KG1 (cell line): ENCODE measurements at places on chromosomes 3 and 15.

GRCh38 chr3:126309165-126309564, 48.0 kb downstream of the KLF15 start:
- DNase-seq = no peak

- no peak for DNase-seq
Observed at GRCh38 chr15:90209591-90209990, 8.5 kb downstream of the SEMA4B start.

- DNase-seq = no peak
Observed at GRCh38 chr15:64163659-64164362, 989 bp upstream of the PPIB start.

GRCh38 chr3:141384157-141384556, 15.9 kb downstream of the ZBTB38 start:
- DNase-seq = no peak

DNA sequence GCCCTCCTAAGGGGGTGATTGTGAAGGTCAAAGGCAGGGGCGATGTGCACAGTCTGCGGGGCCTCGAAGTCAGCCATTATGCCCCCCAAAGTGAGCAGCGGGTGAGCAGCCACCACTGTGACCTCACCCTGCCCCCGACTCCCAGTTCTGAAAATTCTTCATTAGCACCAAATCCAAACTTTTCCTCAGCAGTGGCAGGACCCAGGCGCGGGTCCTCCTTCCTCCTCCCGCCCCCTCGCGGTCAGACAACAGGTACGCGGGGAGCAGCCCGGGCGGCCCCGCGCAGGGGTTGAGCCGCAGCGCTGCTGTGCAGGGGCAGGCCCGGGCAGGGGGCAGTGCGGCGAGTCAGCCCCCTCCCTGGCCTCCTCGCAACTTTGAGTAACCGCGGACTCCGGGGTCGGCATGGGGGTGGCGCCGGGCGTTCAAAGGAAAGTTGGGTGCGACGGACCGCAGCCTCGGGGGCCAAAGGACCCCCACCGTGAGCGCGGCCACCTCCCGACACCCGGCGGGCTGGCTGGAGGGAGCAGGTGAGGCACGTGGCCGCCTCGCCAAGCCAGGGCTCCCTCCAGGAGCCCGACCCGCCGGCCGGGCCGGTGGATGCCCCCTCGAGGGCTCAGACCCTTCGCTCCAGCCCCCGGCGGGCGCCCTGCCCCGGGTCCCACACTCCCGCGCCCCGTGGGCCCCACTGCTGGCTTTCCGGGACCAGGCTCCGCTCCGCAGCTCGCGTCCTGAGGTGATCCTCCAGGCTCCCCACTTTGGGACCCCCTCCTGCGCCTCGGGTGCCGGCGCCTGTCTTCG, 49.4 kb upstream of the CCDC174 start:
- no peak for DNase-seq

DNA sequence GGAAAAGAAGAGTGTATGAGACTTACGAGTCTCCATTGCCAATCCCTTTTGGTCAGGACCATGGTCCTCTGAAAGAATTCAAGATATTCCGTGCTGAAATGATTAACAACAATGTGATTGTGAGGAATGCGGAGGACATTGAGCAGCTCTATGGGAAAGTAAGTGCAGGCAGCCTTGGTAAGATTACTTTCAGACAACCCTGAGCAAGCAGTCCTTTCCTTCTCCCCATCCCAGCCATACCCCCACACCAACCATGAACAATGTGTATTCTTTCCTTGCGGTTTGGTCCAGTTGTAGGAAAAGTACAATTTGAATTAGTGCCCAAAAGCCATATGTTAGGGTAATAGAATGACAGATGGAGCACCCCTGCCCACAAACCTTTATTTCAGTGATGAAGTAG, 5.6 kb downstream of the TSEN2 start:
- DNase-seq = no peak

GRCh38 chr3:98588065-98588464, 5.3 kb downstream of the CPOX start:
- DNase-seq = no peak

GRCh38 chr15:63609448-63609847, 12.3 kb downstream of the FBXL22 start:
- no peak for DNase-seq

- no peak for DNase-seq
Observed at GRCh38 chr3:22366781-22367180, 615.8 kb upstream of the ZNF385D start.

DNA sequence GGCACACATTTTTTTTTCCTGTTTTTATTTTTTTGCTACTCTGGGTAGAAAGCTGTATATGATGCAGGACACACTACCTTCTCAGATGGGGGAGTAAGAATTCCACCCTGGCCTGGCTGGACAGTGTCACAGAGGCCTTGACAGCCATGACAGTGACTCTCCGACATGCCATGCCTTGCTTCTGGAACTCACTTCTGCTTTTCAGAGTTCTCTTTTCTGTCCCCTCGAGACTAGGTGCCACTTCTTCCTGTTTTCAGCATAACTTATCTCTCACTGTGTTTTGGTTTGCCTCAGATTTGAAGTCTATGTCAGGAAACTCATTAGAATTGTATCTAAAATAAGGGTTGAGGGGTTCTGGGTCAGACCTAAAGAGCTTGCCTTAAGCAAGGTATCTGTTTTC, 69.1 kb upstream of the SEC13 start:
- DNase-seq = peak; percentile 15

GRCh38 chr3:127037418-127037841, 54.5 kb downstream of the PLXNA1 start:
- DNase-seq = no peak

- peak; percentile 44 for DNase-seq
Observed at GRCh38 chr15:56468401-56468800, 3.5 kb upstream of the MNS1 start.

DNA sequence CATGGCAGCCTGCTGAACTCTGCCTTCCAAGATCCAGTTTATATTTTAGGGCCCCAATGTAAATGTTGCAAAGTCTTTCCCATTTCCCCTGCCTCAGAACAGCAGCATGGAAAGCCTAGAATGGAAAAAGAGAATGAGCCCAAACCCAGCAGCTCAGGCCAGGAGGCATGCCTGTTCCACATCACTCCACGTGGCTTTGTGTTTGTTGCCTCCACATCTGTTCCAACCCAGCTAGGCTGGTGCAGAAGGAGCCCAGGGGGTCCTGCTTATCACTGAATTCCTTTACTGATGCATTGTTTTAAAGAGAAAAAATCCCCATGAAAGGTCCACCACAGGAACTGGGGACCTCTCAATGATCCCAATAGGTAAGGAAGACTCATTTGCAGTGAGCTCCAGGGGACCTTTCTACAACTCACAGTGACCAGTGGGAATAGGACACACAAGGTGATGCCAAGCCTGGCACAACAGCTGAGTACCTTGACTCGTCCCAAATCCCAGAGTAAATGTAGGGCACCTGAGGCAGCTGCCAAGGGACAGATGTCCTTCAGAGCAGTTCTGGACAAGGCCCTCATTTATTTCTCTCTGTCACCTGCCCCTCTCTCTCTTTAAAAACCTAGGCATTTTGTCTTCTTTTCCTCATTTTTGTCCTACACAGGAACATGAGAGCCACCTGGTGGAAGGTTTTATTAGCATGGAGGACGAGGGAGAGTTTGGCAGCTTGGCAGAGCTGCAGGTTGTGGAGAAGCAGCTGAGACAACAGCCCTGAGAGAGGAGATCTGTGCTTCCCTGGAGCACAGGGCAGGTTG, 41.7 kb upstream of the ADAMTS17 start:
- DNase-seq = no peak

DNA sequence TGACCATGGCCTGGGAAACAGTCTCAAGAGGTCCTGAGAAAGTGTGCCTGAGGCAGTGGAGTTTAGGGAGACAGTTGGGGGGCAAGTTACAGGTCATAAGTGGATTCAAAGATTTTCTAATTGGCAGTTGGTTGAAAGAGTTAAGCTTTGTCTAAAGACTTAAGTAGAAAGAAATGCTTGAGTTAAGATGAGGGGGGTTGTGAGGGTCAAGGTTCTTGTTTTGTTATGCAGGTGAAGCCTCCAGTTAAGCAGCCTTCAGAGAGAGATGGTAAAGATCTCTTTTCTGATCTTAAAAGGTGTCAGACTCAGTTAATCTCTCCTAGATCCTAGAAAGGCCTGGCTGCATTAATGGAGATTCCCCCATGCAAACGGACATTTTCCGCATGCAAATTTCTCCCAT, 356.3 kb upstream of the C2CD4B start:
- no peak for DNase-seq

DNA sequence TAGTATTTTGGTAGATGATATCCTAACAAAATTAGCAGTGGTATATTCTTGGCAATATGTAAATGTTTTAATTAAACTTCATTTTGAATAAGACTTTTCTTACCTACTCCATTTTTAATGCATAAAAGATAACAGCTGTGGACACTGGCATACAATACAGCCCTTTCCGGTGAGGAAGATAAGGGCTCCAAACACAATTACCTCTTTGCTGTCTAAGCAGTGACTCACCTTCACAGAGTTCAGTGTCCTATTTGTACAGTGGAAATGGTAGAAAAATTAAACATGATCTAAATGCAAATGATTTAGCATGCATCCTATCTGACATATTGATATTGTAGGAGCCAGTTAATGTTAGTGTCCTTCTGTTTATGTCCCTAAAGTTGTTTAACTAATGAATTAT, 969.4 kb downstream of the PLOD2 start:
- DNase-seq = no peak

DNA sequence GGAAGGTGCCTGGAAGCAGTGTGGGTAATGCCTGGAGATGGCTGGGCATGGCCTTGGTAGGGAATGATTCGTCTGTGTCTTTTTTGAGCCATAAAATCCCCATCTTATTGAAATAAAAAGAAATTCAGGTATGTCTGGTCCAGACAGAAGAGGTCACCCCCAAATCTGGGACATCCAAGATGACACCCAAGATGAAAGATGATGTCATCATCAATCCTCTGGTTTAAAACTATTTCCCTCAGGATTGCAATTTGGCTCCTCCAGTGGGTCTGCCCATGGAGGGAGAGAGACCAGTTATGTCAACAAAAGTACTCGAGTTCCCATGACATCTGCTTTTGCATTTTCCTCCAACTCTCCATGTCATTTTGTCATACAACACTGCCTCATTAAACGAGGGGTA, 16.7 kb upstream of the CCR9 start:
- no peak for DNase-seq

DNA sequence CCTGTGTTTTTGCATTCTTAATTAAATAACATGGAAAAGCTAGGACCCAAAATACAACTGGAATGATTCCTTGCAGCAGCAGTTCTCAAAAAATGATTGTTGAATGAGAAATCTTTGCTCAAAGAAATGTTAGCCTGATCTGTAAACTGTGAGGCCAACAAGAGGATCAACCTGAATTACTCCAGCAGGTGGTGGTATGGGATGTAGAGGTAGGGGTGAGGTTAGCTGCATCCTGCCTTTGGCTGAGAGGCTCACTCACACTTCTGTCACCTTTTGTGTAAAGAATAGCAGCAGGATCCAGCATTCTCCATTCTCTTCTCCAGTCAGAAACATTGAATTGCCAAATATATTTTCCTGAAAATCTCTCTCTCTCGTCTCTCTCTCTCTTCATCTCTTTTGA, 26.5 kb upstream of the FAM98B start:
- DNase-seq = no peak

- DNase-seq = no peak
Observed at GRCh38 chr3:111748132-111748531, 110.9 kb upstream of the PHLDB2 start.

- DNase-seq = no peak
Observed at GRCh38 chr15:43052860-43053259, 53.0 kb downstream of the UBR1 start.

- no peak for DNase-seq
Observed at GRCh38 chr3:38588371-38588971, 61.0 kb downstream of the SCN5A start.

GRCh38 chr3:33317963-33318709, 40.9 kb downstream of the FBXL2 start:
- no peak for DNase-seq

DNA sequence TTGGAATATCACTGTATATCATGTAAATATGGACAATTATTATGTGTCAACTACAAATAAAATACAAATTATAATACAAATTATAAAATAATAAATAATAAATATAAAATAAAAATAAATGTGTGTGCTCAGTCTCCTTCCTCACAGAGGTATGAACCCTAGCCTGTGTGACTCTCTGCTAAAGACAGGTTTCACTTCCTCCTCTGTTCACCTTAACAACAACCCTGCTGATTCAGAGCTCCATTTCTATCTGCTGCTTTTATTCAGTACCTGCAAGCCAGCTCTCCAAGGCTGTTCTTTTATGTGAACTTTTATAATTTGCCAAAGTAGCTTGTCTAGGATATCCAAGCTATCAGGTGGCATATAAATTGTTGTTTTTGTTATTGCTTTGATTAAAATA, 610.7 kb upstream of the GRM7 start:
- no peak for DNase-seq

GRCh38 chr3:149373235-149374125, 4.0 kb downstream of the TM4SF1 start:
- DNase-seq = no peak

- peak; percentile 3 for DNase-seq
Observed at GRCh38 chr3:76585794-76586392, 454.0 kb upstream of the ROBO2 start.

- DNase-seq = no peak
Observed at GRCh38 chr3:133249490-133249889, 150.4 kb upstream of the BFSP2 start.

- no peak for DNase-seq
Observed at GRCh38 chr3:133213937-133214336, 175.7 kb downstream of the TMEM108 start.

GRCh38 chr15:39685999-39686613, 96.5 kb downstream of the FSIP1 start:
- DNase-seq = peak; percentile 33

DNA sequence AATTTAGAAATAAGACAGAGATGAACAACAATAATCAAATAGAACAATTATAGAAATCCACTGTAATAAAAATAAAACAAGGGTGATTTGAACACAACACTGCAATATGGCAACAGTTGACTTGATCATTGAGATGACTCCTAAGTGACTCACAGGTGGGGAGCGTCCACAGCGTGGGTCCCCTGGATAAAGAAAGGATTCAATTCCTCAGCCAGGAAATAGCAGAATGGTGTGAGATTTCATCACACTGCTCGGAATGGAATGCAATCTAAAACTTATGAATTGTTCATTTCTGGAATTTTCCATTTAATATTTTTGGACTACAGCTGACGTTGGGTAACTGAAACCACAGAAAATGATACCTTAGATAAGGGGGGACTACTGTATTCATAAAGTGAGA, 82.0 kb downstream of the CNTN3 start:
- no peak for DNase-seq

DNA sequence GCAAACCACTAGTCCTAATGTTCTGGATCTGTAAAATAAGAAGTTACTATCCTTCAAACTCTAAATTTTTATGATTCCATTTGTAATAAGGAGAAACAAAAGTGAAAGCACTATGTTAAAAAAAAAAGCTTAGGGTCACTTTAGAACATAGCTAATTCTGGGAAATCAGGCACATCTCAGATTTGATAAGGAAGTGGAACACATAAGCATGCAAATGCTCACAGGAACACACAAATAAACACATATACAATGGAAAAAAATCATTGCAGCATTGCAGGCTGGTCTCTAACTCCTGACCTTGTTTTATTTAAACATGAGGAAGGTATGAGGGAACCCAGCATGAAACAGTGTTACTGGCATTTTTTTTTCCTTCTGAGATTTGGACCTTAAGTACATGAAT, 63.2 kb upstream of the TNFSF10 start:
- no peak for DNase-seq

- DNase-seq = no peak
Observed at GRCh38 chr15:41943543-41944312, 28.6 kb downstream of the EHD4 start.

GRCh38 chr3:67386451-67386850, 268.0 kb downstream of the SUCLG2 start:
- DNase-seq = no peak
